Pulmonary artery endothelial cell (primary cell): ENCODE measurements at places on chromosomes 12 and 14. TPM values are rescaled to one million over a fixed set of nuclear protein-coding genes. Genes with fewer than 3 reads are reported as not detected.

DNA sequence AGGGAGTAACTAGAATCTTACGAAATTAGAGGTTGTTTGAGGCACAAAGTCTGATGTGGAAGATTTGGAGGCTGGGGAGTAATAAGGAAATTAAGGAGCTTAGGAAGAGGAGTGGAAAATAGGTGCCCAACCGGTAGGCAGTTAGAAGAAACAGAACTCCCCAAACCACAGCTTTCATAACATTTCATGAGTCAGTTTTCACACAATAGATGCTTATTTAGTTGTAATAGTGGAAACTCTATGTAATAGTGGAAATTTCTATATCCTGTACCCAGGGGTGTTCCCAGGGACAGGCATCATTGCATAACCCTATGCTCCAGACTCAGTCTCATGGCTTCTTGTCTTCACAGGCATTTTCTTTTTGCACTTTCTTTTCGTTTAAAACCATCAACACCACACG, 8.3 kb downstream of the C3AR1 start:
- DNase-seq = no peak

The RACGAP1 gene
- total RNA-seq = 49.2 and 84.9 TPM in 2 replicates

DNA sequence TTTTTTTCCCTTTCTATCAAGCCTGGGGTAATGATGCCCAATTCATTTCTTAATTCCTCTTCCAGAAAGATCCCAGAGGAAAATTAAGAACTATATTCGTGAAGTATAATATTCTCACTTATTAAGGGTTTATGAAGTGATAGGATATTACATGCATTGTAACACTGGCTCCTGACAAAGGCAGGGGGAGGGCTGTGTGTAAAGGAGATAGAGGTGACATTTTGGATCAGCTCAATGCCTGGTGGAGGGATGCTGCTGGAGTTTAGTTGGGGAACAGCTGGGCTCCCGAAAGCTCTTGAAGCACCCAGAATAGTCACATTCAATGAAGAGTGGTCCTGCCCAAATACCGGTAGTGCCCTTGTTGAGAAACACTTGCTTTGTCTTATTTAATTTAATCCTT, 774 bp downstream of the SERPINA11 start:
- no peak for DNase-seq

The MUCL1 gene
- not detected in 2 replicates for total RNA-seq

DNA sequence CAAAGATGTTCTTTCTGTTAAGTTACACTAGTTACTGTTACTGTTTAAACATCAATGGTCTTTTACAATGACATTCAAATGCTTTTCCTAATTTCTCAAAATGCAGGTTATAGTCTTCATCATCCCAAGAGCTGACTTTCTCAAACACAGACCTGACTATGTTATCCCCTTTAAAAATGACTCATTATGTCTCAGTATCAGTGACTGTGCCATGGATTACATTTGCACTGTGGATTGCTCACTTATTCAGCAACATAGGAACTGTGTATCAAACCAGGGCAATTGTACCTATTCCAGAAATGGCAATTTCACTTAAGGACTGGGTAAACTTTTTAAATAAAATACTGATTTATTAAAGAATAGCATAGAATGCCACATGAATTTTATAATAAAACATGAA, 630.2 kb upstream of the NOVA1 start:
- DNase-seq = no peak
